ENCODE measurements at places on chromosomes 6 and 20.

DNA sequence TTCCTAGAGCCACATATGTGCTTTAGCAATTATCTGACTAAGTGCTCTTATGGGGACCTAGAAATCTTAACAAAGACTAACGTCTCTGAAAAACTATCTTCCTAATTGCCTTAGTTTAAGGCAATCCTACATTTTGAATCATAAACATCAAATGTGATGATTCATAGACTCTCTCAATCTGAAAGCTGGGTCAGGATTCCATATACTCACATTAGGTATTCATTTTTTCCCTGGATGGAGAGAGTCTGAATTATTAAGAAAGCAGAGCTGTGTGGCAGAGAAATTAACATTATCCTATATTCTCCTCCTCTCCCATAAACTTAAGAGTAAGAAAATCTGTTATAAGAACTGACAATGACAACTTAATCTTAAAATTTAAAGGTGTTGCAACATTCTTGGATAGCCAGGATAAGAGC lies 1.6 kb upstream of the PRL start:
- no peak for DNase-seq

GRCh38 chr20:11429168-11429567 lies 488.5 kb upstream of the BTBD3 start:
- DNase-seq: no peak

DNA sequence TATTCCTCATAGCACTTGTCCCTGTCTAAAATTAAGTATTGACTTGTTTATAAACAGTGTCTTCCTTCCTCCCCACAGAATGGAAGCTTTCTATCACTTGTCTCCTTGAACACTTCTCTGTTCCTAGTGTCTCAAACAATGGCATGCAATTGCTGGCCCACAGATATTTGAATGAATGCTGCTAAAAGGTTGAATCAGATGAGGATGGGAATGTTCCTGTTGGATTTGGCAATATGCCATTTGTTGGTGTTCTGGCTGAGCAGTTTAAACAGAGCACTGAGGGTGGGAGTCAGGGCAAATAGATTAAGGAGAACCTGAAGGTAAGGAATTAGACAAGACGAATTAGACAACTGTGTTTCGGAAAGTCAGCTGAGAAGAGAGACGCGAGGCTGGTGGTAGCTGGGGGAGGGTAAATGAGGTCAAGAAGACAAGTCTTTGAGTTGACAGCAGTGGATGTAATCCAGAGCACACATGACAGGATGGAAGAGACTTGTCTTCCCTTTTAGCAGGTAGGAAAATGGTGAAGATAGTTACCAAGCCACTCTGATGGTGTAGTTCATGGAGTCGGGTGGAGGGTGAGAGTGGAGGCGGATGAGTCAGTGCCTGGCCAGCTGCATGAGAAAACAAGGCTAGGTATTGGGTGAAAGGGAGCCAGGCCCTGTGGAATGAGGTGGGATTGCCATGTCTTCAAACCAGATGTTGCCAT lies 58.3 kb upstream of the GNRH2 start:
- peak; percentile 72 for DNase-seq

GRCh38 chr6:46392294-46392693 lies 99.0 kb downstream of the RCAN2 start:
- no peak for DNase-seq

DNA sequence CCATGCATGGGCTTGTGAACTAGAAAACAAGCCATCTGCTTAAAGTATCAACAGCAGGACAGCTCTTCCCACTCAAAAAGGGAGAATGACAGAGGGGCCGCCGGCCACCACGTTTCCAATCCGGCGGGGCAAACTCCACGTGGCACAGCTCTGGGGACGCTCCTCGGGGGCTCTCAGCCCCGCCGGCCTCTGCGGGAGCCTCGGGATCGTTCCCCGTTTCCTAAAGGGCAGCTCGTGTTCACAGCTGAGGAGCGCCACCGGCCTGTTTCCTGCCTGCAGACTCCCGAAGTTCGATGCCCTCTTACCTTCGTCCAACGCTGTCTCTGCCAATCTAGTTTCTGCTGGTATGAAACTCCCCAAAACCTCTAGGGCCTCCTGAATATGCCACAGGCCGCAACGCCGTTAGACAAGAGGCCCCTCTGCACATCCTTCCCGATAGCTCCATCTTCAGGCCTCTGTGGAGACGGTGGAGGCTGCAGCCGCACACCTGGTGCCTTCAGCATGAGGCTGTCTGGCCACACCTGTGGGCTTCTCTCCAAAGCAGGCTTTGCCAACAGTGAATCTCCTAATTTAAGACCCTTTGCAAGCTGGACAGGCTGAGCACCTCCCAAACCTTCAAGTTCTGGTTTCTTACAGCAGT lies 46.5 kb downstream of the KCNQ2 start:
- DNase-seq: no peak

GRCh38 chr6:34359418-34360158 lies 32.9 kb downstream of the NUDT3 start:
- DNase-seq: no peak

DNA sequence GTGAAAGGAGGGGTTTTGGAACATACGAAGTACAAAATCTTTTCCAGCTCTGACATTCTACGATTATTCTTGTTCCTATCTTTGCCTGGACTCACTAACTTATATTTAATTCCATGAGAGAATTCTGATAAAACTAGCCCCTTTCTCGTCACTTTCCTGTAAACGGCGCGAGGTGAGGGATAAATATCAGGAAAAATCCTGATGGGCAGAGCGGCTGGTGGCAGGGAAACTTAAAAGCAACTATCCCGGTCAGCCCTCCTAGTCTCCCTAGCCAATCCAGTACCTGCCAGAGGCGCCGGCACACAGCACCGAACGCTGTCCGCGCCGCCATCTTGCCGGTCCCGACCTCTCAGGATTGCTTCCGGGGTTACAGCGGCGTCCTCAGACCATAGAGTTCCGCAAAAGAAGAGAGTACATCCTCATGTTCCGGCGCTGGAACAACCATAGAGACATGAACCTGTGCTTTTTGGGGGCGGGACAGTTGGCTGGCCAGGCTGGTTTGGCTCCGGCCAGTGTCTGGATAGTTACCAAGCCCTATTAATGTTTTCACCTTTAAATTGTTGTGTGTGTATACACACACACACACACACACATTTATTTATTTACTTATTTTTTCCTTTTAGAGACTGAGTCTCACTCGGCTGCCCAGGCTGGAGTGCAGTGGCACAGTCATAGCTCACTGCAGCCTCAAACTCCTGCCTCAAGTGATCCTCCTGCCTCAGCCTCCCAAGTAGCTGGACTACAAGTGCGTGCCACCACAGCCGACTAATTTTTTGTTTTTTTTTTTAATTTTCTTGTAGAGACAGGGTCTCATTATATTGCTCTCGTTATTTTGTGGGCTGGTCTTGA lies at the start of gene MRPS10:
Gene MRPS10 (minus strand): TSS at position 343 of the 849 bp plus-strand sequence. CDS start 12 bp downstream, at position 331.
- peak; percentile 95 for DNase-seq

DNA sequence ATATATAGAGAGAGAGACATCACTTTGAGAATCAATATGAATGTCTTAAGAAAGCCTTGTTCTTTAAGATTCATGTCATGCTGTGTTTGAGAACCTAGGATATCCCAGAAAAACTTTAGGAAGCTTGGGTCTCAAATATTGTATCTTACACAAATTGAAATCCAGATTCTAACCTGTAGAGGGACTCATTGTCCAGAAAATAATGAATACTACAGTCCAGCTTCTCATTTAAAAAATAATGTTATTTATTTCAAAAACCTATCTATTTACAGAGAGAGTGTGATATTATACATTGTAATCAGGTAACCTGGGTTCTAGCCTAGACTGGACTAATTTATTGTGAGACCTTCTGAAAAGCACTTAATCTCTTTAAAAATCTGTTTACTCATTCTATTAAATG lies 4.2 kb downstream of the RFX6 start:
- DNase-seq: no peak

DNA sequence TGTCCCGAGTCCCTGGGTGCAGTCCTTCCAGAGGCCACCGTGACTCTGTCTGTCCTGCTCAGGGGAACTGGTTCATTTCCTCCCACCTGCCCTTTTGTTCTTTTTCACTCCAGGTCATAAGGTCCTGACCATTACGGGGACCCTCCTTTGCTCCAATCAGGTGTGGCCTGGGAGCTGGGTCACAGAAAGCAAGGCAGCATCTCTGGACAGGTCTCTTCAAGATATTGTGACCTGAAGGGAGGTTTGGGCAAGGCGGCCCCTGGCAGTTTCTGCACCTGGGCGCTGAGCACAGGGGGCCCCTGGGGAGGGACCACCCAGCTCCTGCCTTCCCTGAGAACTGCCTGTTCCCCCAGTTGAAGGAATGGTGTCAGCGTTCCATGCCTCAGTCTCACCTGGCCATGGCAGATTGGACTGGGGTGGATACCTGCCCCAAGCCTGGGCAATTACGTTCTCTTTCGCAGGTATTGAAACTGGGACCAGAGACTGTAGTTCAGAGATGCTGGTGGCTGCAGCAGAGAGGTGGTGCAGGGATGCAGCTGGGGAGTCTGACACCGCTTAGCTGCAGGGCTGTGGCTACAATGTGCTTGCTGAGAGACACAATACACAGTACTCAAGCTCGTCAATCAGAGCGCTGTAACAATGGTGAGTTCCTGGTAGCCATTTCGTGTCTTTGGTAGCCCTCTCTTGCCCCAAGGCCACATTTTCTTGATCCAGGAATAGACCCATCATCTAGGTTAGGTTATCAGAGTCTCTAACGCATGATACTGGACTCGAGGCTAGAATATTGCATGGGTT lies 15.6 kb upstream of the NELFCD start:
- no peak for DNase-seq

DNA sequence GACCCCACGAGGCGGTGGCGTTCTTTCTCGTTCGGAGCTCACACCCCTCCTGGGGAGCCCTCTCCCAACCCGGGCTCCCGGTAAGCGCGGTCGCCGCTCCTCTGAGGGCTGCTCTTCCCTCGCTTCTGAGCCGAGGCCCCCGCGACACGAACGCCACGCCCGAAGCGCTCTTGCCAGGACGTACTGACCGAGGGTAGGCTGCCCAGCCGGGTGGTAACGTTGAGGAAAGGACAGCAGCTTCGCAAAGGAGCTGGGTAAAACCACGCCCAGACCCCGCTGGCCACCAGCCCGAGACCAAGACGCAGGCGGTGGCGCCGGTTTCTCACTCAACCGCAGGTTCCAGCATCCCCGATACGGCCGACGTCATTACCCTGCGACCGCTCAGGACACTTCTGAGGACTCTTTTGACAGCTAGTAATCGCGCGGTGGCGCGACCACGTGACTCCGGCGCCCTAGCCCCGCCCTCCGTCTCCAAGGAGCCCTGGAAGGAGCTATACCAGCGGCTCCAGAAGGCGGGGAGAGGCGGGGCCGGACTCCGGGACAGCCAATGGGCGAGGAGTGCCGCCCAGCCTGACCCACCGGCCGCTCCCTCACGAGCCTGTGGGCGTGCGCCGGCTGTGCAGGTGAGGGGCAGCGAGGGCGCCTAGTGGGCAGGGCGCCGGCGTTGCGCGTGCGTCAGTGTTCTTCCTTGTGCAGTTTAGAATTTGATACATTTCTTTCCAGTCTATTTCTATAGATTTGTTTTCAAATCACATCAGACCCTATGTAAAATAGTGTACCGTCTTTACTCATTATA lies 4.0 kb upstream of the GZF1 start:
- peak; percentile 100 for DNase-seq

DNA sequence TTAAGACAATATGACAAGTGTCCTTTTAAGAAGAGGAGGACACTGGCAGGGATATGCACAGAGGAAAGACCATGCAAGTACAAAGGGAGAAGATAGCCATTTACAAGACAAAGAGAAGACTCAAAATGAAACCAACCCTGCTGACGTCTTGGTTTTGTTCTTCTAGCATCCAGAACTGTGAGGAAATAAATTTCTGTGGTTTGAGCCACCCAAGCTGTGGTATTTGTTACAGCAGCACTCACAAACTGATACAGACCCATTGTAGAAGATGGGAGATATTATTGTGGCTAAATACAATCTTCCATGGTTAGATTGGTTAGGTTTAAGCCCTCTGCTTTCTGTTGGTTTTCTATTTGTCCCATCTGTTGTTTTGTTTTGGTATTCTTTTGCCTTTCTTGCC lies 88.6 kb upstream of the SLC35F1 start:
- DNase-seq: no peak

DNA sequence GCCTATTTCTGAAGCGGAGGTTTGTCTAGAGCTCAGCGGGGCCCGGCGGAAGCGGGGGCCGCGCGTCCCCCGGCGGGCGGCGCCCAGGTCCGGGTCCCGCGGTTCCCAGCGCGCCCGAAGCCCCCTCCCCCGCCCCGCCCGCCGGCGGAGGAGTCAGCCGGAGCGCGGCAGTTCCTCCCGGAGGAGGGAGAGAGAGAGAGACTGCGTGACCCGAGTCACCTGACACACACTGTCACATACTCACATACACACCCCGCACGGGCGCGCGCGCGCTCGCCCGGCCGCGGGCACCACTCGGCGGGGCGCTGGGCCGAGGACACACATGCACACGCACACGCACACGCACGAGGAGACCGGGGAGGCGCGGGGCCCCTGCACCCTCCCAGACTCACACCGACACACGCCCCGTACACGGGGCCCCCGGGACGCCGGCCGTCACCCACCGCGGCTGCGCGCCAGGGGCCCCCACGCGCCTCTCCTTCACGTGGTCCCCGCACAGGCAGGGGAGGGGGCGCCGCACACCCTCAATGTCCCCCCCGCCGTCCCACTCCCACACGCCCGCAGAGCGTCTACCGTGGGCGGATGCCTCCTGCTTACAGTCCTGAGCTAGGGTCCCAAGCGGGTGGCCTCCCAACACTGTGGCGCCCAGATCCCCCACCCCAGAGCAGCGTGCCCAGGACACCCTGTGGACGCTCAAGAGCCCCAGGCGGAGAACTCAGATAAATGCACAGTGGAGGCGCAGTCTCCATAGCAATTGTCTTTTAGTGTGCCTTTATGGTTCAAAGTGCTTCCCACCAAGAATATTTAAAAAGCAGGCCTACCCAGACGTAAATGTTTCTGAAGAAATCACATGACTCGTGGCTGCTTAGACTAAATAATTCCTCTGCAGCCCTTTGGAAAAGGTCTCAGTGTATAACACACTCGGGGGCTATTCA lies at the start of gene RRAGD:
Gene RRAGD (minus strand): TSS at position 203 of the 935 bp plus-strand sequence. CDS start 280 bp downstream, outside the sequence.
- peak; percentile 72 for DNase-seq

GRCh38 chr6:138290423-138290962 lies 72.2 kb upstream of the PBOV1 start:
- DNase-seq: no peak

- no peak for DNase-seq
Measured at GRCh38 chr6:143579703-143580102, 68.2 kb upstream of the FUCA2 start.

DNA sequence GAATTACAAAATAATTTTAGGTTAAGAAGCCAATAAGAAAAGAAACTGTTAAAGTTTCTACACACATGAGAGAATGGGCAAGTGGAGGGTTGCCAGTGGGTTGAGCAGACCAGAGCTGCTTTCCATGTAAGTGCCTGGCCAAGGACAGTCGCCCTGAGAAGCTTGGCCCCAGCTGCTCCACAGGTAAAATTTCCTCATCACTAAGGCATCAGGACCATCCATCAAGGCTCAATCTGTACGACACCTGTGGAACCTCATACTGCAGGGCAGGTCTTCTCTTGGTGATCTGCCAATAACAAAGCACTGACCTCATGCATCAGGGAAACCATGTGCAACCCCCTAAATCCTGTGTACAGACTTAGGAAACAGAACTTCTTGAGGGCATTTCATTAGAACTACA lies 115.4 kb downstream of the INSM1 start:
- DNase-seq: no peak

Measured in activated CD4-positive, alpha-beta memory T cell treated with anti-CD3 and anti-CD28 coated beads for 36 hours (primary cell).